Colonic mucosa (tissue), 4 donors: ENCODE measurements at places on chromosomes 7 and 10.

GRCh38 chr10:26474026-26474425 lies 35.9 kb downstream of the APBB1IP start:
- no peak for DNase-seq

DNA sequence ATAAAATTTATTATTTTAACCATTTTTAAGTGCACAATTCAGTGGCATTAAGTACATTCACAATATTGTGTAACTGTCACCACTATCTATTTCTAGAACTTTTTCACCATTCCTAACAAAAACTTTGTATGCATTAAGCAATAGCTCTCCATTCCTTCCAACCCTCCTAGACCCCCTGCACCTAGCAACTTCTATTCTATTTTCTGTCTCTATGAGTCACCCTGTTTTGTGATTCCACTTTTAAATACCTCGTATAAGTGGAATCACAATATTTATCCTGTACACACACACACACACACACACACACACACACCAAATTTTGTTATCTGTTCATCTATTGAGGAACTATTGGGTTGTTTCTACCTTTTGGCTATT lies 89.2 kb downstream of the ARID5B start:
- DNase-seq = no peak

GRCh38 chr7:7979558-7979957 lies 11.0 kb downstream of the GLCCI1 start:
- DNase-seq = no peak

DNA sequence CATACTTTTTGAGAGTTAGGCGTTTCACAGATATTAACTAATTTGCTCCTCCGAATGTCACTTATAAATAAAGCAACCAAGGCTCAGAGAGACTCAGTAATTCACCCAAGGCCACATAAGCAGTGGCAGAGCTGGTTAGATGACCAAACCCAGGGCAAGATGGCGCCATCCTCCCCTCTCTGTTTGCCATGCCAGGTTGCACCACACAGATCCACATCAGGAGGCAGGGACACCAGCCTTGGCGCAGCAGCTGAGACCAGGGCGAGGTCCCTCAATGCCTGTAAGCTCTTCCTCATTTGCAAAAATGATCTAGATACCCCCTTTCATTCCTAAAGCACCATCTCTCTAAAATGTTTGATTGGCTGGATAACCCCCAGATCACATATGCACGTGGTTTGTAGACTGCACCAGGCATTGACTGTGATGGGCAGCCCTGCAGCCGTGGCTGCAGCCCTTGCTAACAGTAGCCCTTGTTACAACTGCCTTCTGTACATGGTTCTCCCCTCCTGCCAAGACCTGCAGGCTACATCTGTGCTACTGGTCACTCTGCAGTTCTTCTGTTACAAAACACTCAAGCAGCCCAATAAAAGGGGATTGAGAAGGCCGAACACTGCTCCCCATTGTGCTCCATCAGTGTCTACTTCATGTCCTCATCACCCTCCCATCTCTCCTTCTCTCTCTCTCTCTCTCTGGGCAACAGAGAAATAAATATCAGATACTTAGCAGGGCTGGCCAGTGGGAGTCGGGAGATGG lies 298.6 kb downstream of the PRPF18 start:
- no peak for DNase-seq

- DNase-seq = no peak
Measured at GRCh38 chr10:79412516-79412915, 32.9 kb downstream of the ZCCHC24 start.

DNA sequence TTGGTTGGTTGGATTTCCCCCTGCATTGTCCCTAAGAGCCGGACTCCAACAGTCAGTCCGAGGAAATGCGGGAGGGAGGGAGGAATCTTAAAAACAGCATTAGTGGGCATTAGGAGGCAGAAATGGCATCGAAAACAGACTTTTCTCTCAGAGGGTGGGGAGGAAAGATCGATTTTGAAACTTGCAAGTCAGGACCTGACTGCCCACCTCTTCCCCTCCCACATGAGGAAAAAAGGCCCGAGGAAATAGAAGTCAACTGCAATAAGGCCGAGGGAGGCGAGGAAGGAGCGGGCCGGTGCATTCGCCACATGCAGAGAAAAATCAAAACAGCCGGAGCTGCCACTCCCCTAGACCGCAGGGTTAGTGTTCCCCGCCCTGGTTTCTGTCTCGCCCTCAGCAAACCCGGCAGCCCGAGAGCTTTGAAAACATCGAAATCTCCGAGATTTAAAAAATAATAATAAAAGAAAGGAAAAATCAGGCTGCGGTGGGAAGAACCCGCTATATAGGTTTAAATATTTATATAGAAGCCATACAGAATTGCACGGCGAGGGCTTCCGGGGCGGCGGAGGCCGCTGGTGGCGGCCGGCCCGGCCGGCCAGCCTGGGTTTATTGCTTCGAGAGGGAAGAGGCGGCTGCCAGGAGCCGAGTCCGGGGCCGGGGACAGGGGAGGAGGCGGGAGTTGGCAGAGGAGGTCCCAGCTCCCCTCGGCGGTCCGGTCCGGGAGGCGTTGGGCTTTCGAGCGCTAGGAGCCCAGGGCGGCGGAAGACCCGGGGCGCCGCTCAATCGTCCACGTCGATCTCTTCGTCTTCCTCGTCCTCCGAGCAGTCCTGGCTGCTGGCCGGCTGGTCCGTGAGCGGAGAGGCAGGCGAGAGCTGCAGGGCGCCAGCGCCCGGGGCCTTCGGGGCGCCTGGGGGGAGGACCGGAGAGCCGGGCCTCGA lies 2.5 kb downstream of the LBX1 start:
- DNase-seq = no peak

DNA sequence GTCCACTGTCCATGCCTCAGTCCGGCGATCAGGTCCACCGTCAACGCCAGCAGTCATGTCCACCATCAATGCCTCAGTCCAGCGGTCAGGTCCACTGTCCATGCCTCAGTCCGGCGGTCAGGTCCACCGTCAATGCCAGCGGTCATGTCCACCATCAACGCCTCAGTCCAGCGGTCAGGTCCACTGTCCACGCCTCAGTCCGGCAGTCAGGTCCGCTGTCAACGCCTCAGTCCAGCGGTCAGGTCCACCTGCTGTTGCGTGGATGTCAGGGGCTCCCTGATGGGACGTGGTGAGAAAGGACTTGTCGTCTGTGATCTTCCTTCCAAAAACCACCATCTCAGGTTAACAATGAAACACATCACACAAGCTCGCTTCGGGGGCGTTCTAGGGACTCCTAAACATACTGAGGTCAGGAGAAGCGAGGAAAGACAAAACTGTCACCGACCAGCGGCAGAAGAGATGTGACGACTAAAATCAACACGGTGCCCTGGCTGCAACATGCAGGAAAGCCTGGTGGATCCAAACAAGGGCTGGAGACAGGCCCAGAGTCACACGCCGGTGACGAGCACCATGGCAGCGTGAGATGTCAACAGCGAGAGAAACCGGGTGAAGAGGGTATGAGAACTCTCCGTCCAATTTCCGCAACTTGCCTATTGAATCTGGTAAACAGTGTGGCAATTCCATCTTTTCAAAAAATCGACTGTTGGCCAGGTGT lies 264.2 kb downstream of the MAD1L1 start:
- DNase-seq = no peak

DNA sequence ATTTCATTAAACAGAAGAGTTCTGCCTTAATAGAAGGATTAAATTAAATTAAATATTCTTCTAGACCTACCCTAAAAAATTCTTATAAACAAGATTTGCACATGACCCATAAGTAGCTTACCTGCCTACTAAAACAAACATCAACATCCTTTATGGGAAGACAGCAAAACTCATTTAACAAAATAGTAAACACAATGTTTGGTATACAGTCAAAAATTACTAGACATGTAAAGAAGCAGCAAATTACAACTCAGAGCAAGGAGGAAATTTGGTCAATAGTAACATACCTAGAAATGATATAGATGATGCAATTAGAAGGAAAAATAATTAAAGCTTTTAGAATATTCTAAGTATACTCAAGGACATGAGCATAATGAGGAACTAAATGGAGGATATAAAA lies 27.9 kb downstream of the CCDC172 start:
- DNase-seq = no peak

DNA sequence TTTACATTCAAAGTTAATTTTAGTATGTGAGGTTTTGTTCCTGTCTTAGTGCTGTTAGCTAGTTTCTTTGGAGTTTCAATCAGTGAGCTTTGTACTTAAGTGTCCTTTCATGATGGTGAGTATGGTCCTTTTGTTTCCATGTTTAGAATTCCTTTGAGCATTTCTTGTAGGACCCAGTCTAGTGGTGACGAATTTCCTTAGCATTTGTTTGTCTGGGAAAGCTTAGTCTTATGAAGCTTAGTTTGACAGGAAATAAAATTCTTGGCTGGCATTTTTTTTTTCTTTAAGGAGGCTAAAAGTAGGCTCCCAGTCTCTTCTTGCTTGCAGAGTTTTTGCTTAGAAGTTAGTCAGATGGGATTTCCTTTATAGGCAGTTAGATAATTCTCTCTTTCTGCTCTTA lies 209.2 kb upstream of the SEMA3C start:
- no peak for DNase-seq

GRCh38 chr10:59887006-59887405 lies 19.4 kb downstream of the CCDC6 start:
- DNase-seq = no peak

- DNase-seq = no peak
Measured at GRCh38 chr10:71357792-71358265, 38.8 kb downstream of the SLC29A3 start.

- no peak for DNase-seq
Measured at GRCh38 chr7:22418251-22419046, 61.5 kb upstream of the RAPGEF5 start.

DNA sequence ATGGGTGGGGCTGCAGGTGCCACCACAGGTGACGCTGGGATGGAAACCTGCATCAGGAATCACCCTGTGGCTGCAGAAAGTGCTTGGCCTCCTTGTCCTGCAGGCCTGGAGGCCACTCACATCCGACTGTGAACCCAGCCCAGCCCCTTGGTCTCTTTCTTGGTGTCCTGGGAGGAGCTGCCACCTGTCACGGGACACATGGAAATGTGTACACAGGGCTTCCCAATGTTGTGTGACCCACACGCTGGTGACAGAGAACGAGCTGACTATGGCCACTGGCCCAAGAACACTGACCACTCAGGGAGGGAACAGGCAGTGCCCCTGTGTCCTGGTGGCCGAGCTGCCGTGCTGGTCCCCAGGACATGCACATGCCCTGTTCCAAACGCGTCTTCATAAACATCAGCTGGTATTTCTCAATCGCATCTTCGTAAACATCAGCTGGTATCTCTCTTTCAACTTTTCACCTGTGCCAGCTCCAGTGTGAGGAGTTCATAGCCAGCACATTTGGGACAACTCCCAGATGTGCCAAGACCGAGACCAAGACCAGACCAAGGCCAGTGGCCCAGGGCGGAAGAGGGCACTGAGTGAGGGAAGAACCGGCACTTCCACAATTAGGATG lies 57.9 kb upstream of the INPP5A start:
- no peak for DNase-seq

- no peak for DNase-seq
Measured at GRCh38 chr10:87829986-87830729, 12.1 kb upstream of the ATAD1 start.

GRCh38 chr7:41731493-41732435 lies 28.9 kb upstream of the INHBA start:
- DNase-seq = no peak

GRCh38 chr10:16652154-16652553 lies 130.5 kb upstream of the C1QL3 start:
- DNase-seq = no peak

- no peak for DNase-seq
Measured at GRCh38 chr10:93254180-93254853, 180.6 kb downstream of the CYP26A1 start.

DNA sequence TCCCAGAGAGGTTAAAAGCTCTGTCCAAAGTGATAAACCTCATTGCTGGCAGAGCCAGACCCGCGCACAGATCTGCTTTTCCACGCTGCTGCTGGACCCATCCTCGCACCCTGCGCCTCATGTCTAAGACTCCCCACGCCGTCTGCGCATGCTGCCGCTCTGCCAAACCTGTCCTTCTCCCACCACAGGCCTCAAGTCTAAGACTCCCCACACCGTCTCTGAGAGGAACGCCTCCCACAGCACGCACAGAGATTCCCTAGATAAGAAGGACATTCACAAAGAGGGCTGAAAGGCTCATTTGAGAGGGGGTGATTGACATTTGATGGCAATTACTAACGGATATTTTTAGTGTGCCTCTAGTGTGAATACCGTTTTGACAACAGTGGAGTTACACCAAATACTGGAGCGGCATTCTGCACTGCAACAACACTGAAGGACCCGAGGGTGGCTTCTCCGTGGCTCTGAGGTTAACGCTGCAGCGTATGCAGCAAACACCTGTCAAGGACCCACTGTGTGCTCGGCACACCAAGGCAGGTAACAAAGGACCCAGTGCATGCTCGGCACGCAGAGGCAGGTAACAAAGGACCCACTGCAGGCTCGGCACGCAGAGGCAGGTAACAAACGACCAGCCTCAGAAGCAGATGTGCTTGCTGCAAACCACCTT lies 231.4 kb downstream of the DNAJB6 start:
- DNase-seq = no peak

GRCh38 chr7:27143023-27143949 lies at the start of gene HOXA5:
TSS of gene HOXA5 (minus strand) at chr7:27143681. CDS start at chr7:27143607, 74 bp downstream.
- peak; percentile 85 for DNase-seq

- DNase-seq = peak; percentile 72
Measured at GRCh38 chr10:122051609-122052385, 62.8 kb downstream of the TACC2 start.

GRCh38 chr10:132840698-132841614 lies 55.0 kb upstream of the NKX6-2 start:
- DNase-seq = no peak

DNA sequence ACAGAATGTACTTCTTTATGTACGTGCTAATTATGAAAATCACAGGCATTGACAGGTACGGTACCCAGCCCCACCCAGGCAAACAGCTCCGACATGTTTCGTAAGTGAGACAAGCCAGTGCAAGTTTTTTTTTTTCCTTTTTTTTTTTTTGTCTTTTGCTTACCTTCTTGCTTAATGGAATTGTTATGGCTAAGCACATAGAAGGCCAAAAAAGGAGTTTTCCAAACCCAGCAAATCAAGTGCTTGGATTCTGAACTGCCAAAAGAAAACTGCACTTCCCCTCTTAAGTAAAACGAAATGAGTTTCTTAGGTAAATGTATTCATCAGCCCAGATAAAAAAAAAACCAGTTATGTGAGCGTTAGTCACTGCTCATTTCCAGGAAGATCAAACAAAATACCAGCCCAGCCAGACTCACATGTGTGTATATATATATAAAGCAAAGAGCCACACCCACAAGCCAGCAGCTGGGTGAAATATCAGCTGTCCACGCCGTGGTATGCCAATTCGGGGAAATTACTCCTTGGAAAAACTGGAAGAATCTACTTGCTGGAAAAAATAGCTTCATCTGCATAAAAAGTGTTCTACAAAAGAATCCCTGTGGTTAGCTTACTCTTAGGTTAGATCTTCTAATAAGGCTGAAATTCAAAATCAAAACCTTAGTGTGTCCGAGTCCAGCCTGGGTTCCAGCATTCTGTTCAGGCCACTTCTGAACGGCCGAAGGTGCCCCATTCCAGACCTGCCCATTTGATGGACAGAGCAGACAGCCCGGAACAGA lies 8.0 kb downstream of the KLF6 start:
- DNase-seq = peak; percentile 78
